ENCODE measurements at places on chromosomes 5 and 9. TPM values are rescaled to one million over a fixed set of nuclear protein-coding genes. Genes with fewer than 3 reads are reported as not detected.

GRCh38 chr9:90121762-90122161 lies 517.0 kb downstream of the GADD45G start:
- no peak for DNase-seq

GRCh38 chr9:7780261-7780988 lies 19.2 kb downstream of the DMAC1 start:
- DNase-seq = peak; percentile 46

GRCh38 chr5:124689653-124690052 lies 56.8 kb downstream of the ZNF608 start:
- DNase-seq = no peak

DNA sequence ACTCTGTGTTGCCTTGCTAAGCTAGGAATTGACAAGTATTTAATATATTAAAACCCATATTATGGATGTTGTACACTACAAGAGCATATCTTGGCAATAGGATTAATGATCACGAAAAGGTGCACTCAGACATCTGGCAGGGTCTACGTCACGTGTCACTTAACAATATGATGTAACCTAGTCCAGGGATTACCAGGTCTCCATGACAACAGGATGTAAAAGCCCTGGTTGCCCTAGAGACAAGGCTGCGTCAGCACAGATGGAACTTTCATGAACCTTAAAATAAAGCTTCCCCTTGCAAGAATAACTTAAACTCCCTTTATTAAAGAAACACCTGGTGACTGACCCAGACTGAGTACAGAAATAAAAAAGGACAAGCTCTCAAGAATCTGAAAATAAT lies 717.8 kb downstream of the CDH18 start:
- no peak for DNase-seq

DNA sequence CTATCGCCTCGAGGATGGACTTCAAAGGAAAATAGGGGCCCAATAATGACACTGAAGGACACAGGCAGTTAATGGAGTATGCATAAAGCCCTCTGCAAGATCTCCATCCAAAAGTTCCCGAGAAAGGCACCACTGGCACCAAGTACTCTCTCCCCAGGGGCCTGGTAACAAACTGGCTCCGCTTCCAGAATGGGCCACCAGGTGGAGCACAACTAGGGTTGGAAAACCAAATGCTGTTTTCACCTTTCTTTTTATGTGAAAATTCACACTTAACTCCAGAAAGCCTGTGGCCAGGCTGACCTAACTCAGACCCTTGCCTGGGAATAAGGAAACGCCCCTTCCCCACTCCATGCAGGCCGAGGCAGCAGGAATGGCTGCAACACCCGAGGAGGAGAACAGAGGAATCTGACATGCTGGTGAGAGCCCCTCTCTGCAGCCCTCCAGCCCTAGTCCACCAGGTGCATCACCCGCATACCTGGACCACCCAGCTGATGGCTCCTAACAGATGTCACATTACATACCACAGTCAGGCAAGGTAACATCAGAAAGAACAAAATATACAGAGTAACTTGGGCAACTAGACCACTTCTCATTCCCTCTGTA lies 42.8 kb downstream of the CAMSAP1 start:
- DNase-seq = peak; percentile 21

DNA sequence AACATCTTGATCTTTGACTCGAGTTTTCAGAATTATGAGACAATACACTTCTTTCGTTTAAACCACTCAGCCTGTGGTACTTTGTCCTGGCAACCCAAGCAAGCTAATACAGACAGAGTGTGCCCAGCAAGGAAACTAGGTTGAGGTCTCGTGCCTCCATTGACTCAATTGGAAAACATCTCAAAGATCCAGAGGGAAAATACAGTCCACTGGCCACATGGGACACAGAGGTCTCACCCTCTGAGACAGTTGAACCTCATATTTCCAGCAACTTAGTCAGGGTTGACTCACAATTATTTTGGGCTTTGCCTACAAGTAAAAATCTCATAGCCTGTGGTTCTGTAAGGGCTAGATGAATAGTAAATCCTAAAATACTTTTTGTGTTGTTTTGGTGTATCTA lies 631.5 kb downstream of the MTRR start:
- DNase-seq = peak; percentile 11

- no peak for DNase-seq
These were observed 150.8 kb downstream of the TTLL11 start for GRCh38 chr9:121942313-121942712.

GRCh38 chr5:117551236-117551635 lies 976.6 kb upstream of the SEMA6A start:
- DNase-seq = no peak

DNA sequence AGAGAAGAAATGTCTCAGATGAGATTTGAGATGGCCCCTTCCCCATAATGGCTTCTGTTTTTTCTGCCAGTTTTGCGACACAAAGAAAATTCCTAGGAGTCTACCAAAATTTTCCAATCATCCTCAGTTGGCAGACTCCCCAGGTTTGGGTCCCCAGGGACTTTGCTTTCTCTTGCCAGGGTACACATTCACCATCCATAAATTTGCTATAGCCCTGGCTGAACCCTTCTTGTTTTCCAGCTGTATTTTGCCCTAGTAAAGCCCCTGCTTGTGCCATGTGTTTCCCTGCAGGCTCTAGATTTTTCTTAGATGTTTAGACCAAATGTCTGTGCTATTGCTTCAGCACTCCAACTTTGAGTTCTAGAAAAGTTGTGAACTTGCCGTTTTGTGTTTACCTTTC lies 283.2 kb downstream of the ANXA1 start:
- DNase-seq = no peak

GRCh38 chr9:23586906-23587305 lies 239.1 kb downstream of the ELAVL2 start:
- DNase-seq = no peak

- DNase-seq = no peak
These were observed 403.1 kb downstream of the TLE4 start for GRCh38 chr9:79974806-79975422.

GRCh38 chr5:150573867-150574817 lies 66.2 kb downstream of the NDST1 start:
- DNase-seq = no peak

DNA sequence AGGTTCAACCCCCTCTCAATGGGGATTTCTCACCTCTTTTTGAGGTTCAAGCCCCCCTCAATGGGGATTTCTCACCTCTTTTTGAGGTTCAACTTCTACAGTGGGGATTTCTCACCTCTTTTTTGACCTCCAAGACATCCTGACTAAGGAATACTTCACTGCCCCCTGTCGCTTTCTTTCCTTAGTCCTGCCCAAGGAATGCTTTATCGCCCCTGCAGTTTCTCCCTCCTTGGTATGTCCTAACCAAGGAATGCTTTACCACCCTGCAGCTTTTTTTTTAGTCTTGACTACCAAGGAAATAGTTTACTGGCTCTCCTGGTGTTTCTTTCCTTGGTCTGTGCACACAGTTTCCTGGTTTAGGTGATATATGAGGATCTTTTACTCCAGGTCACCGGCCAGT lies 9.6 kb upstream of the IRGM start:
- DNase-seq = no peak

DNA sequence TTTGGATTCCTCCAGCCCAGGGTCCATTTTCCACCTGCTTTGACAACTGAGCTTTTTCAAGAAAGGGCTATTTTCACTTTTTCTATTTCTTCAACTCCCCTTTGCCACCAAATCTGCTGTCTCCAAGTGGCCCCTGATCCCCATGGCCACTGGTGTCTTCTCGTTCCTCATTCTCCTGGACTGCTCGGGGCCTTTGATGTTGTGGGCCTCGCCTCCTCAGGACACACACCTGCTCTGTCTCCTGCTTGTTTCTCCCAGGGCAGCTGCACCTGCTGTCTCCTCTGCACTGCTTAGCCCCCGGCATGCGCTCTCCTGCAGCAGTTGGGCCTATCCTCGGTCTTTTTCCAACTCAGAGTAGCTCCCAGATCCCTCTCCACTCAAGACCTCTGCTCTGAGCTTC lies 16.3 kb upstream of the NANS start:
- no peak for DNase-seq

DNA sequence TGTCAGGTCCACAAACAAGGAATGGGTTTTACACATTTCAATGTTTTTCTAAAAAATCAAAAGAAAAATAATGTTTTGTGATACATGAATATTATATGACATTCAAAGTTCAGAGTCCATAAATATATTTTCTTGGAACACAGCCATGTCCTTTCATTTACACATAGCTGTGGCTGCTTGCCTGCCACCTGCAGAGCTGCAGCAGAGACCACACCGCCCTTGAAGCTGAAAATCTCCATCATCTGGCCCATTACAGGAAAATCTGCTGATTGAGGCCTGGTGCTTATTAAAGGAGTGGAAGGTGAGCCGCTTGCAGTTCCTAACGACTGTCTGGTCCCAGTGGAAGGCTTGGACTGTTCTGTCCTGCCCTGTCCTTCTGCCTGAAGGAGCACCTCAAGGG lies 232.6 kb upstream of the ADAMTS16 start:
- DNase-seq = no peak

DNA sequence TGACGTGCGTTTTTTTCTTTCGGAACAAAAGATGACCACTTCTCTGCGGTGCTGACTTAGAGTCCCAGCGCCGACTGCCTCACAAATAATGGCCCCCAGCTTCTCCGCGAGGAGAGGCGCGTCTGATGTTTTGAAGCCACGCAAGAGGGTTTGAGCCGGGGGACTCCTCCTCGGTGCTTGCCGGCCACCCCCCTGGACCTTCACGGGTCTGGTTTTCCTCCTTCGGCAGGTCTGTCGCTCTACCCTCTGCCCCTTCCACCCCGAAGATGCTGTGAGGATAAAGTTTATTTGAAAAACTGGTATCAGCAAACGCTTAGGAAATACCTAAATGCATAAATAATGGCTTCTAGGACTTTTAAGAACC lies 584 bp downstream of the USP20 start:
- DNase-seq = peak; percentile 37

DNA sequence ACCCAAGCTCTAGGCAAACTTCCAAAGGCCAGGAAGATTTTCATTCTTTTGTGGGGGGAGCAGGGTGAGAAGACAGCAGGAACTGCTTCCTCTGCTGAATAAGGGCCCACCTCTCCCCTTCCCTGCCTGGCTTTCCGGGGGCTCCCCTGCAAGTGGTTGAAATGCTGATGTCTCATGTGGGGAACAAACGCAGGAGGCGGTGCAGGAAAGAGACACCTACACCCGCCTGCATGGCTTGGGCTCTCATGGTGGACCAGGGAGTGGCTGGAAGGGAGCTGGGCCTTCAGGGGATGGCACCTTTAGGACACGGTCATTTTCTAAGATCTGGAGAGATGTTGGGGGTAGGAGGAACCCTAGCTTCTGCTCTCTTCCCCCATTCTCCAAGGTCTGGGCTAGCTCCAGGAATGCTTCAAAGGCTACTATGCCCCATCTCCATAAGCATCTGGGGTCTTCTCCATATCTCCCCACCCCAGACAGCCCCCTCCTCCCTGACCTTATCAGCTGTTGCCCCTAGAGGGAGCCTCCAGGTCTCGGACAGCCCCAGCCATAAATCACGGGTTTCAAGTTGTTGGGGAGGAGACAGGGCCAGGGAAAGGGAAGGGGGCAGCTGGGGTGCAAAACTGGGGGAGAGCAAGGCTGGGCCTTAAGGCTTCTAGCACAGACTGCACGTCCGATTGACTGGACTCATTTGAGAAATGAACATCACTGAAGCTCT lies 76.6 kb downstream of the PSD2 start:
- DNase-seq = no peak

GRCh38 chr5:36222620-36223019 lies 19.1 kb downstream of the NADK2 start:
- no peak for DNase-seq

DNA sequence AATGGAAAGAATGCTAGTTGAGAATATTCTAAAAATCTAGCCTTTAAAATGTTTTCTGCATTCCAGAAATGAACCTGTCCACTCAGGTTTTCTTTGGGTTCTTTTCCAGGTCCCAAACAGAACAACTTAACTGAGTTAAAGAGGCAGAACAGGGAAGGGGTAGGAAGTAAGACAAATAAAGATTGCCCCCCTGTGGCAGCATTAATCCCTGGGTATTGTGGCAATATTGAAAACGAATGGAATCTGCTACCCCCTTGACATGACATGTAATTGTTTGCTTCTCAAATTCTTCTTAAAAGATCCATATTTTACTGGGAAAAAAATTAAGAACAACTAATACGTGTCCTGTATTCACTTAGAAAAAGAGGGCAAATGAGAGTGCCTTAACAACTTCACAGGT lies 9.3 kb upstream of the RBM22 start:
- no peak for DNase-seq

DNA sequence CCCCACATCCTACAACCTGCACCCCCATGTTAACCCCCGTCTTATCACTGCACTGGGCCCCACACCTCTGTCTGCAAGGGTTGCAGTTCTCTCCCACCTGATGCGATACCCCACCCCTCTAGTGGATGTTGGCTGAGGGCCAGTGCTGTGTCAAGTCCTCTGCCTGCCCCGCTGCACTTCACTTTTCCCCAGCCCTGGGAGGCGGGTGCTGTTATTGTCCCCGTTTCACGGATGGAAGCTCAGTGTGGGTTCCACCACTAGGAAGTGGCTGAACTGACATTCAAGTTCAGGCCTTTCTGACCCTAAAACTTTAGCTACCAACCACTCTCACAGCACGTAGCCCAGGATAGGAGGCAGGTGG lies 3.5 kb downstream of the SNCB start:
- no peak for DNase-seq

- DNase-seq = no peak
These were observed 23.1 kb downstream of the CENPK start for GRCh38 chr5:65539827-65540226.

- peak; percentile 4 for DNase-seq
These were observed 110.4 kb upstream of the EPB41L4A start for GRCh38 chr5:112529525-112529924.

DNA sequence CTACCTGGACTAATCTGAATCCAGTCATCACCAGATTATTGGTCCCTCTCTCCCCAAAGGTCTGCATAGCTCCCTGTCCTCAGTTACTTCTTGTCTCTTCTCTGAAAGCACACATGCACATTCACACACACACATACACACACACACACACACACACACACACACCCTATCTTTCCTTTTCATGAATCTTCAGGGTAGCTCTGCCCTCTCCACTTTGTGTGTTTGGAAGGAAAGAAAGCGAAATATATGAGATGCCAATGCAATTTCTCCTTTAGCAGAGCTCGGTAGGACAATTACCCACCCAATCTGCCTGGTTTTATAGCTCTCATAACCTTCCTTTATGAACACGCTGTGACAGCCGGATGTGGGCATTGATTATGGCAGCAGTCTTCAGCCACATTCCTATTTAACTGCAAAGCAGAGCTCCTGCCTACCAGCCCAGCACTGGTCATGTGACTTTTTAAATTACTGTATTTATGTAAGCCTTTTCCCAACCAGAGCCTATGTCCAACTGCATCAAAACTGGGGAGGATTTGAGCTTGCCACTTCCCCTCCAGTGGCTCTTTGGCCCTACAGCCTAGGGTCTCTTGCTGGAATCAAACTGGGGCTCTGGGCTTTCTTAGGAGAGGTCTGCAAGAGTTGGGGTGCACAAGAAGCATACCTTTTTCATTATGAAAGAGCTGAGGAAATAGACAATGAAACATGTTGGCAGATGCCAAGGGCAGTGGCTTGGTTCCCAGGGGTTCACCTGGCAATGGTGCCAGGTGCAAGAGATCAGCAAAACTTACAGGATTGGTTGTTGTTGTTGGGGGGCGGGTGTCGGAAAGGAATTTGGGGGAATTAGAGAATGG lies 20.8 kb upstream of the MATR3 start:
- peak; percentile 87 for DNase-seq

Gene GGTA1
- total RNA-seq = not detected

Gene ANKRD31
- total RNA-seq = 0.03 TPM

Gene DAPK1
- total RNA-seq = 0.06 TPM

Gene SLCO6A1
- not detected for total RNA-seq

Gene CCDC183
- total RNA-seq = 0.27 TPM

Gene TYRP1
- total RNA-seq = not detected

Gene DIRAS2
- total RNA-seq = not detected

Gene MZB1
- total RNA-seq = not detected

Gene PTAR1
- total RNA-seq = 50.0 TPM

Gene SHC3
- 1.6 TPM for total RNA-seq

Gene NUTM2G
- not detected for total RNA-seq

Gene CYLC2
- not detected for total RNA-seq

Gene CCL27
- 0.54 TPM for total RNA-seq

Data from HFFc6 (cell line).